ENCODE measurements at places on chromosomes 7 and 10.

- no peak for DNase-seq
Observed at GRCh38 chr10:95469251-95469650, 91.9 kb downstream of the SORBS1 start.

- DNase-seq, result no peak
Observed at GRCh38 chr7:111690364-111691111, 128.2 kb upstream of the IMMP2L start.

- no peak for DNase-seq
Observed at GRCh38 chr7:129609666-129610065, 1.9 kb upstream of the NRF1 start.

DNA sequence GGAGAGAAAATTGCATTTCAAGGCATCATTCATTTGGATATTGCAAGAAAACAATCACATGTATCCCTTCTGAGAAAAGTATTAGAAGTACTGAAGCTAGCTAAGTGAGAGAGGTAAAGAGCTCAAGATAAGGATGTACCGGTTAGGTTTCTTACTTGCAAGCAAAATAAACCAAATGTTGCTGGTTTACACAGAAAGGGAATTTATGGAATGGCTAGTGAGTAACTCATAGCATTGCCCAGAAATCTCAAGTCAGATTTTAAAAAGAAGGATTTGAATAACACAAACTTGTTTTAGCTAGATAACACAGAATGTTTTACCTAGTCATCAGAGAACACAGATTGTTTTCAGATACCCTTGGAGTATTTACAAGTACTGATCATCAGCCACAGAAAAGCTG is 30.6 kb downstream of the KLHL7 start:
- no peak for DNase-seq

DNA sequence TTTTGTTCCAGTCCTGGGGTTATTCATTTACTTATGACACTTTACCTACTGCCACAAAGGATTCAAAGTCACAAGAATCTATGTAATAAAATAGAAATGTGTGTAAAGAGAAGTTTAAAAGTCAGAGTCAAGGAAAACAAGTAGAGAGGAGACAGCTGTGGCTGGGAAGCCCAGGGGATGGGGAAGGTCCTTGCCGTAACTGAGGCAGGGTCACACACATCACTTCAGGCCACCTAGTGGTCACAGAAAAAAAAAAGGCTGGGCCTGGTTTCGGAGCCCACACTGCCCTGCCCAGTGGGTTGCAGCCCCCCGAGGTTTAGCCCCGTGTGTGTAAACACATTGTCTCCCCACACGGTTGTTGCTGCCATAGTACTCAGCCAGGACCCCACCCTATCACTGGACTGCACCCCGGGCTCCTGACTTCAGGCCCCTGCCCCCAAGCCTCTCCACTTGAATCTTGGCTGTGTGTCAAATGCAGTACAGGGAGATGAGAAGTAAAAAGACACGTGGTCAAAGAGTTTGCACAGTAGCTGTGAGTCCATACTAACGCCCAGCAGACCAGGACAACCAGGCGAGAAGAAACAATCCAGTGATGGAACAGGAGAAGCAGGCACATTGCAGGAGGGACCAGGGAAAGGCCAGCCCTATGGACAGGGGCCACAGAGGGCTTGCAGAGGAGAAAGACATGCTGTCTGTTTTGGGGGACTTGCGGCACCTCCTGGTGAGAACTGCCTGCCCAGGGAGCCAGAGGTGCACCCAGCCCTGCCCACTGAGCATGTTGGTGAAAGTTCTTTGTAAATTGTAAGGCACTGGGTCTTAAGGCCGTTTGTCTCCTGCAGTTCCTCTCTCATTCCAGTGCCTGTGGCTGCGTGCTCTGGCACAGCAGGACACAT is 91.4 kb upstream of the MACROH2A2 start:
- no peak for DNase-seq

Measured in retinal pigment epithelial cell (primary cell).